Foreskin keratinocyte (primary cell): ENCODE measurements at places on chromosomes 5 and 9. TPM values are rescaled to one million over a fixed set of nuclear protein-coding genes. Genes with fewer than 3 reads are reported as not detected.

GRCh38 chr5:457195-457961 is 14.4 kb downstream of the EXOC3 start:
- DNase-seq: no peak

DNA sequence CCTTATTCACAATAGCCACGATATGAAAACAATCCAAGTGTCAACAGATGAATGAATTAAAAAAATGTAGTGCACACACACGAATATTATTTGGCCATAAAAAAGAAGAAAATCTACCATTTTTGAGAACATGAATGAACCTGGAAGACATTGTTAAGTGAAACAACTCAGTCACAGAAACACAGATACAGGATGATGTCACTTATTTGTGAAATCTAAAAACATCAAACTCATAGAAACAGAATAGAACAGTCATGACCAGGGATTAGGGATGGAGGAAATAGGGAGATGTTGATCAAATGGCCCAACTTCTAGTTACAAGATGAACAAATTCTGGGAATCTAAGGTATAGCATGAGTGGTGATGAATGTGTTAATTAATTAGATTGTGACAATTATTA is 72.3 kb downstream of the MACIR start:
- no peak for DNase-seq

GRCh38 chr5:162870966-162871365 is 566.4 kb upstream of the CCNG1 start:
- no peak for DNase-seq

DNA sequence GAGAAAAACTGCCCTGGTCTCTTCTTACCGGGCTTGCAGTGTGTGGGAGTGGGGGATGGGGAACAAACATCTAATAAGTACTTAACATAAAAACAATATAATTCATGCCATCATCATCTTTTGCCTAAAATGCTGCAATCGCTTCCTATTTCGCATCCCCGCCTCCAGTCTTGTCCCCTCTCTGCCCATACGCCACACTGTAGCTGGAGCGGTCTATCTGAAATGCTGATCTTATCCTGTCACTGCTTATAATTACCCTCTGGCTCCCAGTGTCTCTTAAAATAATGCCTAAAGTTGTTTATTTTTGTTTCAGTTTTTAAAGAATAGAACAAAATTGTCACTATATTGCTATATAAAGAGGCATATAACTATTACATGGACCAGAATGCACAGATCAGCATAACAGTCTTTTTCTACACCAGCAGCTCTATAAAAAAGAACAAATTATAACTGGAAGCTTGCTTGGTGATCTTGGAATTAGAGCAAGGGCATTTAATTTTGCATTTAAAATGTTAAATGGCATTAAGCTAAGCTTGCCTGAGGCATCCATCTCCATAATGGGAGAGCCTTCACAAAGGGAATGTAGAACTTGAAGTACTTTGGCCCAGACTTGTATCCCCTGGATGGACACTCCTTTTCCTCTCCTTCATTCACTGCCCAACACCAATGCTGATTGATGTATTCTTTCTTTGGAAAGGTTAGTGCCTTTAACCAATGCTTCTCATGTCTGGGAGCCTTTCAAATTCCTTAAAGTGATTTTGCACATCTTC is 12.2 kb downstream of the NTRK2 start:
- DNase-seq: no peak

DNA sequence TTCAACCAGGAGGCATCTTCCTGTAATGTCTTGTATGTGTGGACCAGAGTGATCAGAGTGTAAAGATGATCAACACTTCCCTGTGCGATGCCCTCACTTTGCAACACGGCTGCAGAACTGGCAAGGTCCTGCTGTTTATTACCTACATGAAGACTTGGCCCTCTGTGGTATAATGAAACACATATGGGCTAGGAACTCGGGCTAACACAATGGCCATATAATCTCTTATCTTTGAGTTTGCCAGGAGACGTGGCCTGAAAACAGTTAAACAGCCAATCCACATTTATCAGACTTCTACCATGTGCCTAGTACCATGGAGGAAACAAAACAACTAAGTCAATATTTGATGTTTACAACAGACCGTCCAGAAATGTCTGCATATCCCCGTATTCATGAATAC is 145.5 kb downstream of the ZNF462 start:
- no peak for DNase-seq

DNA sequence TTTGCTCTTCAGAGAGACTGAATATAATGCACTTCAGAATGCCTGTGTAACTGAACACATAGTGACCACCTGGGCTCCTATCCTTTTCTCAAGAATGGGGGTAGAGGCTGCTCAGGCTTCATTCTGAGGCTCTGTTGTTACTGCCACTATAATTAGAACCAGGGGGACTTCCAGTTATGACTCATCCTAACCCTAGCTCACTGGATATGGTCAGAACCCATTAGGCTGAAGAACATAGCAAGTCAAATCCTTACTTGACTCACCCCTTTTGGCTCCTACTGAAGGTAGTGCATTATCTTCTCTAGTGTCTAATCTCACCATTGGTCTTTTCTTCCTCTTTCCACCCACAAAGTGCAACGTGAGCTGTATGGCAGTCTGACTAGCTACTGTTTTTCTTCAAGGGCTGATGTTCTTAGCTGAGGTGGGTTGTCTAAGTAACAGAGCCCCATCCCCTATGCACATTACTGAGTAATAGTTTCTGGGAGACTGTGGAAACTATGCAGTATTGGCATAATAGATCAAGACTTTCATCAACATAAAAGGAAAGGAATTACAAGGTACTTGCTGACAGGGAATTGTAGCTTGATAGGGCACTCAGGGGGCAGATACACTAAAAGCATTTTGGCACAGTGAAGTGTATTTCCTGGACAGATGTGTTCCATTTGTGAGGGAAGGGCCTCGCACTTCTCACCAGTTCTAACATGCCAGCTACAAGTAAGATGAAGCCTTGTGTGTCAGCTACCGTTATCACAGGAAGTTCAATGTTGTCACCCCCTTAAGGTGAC is 431.0 kb upstream of the MEF2C start:
- peak; percentile 89 for DNase-seq

DNA sequence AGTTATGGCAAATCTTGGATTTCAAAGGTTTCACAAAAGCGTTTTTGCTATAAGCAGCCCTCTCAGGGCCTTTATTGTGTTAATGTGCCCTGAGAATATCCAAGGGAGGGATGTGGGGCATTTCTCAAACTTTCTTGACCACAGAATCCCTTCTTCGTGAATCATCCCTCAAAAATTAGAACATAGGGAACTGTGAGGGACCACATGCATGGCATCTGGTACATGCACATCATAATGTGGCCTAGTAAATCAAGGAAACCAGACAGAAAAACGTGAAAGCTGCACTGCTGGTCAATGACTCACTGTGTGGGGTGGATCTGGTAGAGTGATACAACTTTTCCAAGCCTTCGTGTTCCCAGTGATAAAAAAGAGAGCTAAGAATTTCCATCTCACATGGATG is 22.4 kb downstream of the DDX31 start:
- peak; percentile 96 for DNase-seq

DNA sequence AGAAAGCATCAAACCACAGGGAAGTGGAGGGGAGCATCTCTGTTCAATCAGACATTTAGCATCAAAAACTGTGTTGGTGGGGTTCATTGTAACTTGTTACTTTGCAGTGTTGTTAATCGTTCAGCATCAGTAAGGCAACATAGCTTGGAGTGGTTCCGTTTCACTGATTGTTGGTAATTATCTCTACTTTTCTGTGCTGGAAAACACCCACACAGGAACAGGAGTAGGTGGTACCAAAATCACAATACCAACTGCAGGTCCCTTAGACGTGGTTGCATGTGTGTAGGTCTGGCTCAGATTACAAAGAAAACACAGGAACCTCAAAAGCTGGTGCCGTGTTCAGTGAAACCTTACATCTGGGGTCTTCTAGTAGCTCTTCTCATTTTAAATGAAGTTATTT is 146.8 kb downstream of the RNF180 start:
- DNase-seq: no peak

DNA sequence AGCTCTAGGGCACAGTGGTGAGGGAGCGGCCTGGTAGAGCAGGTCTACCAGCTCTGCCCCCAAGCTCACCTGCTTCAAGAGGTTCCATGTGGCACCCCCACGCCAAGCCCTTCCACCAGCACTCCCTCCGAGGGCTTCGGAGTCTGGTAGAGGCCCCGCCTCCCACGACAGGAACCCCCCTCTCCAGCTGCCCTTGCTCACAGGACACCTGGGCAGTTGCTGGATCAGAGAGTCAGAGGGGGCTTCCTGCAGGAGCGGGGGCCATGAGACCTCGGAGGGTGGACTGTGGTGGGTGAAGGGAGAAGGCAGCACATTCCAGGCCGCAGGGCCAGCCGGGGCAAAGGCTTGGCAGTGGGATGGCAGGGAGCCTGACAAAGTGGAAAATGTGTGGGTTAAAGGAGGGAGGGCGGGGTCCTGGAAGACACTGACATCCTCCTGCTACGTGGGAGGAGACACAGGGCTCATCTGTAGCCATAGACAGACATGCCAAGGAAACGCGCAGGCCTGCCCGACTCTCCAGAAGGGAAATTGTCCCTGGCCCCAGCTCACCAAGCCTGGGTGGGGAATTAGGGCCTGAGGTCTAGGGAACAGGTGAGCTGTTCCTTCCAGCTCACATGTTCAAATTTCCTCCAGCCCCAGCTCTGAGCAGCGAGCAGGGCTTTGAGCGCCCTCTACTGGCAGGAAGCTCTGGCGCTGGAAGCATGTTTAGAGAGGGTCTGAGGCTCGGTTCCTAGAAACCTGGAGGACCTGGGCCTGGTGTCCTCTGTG is 74.2 kb downstream of the NTNG2 start:
- peak; percentile 49 for DNase-seq

DNA sequence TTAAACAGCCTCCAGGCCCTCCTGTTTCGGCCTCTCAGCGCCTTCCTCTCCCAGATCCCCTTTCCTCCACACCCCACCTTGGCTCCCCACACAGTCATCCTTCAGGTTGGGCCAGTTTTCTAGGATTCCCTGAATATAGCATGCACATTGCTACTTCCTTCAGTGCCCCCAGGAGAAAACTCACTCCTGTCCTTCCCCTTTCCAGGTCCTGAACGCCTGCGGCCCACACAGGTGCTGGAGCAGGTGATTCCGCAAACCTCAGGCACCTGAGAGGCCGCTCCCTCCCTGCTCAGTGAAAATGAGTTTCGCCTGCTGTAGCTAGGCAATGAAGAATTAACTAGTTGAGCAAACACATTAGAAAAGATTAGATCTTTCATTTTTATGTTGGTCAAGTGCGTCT is 185.0 kb downstream of the MED10 start:
- no peak for DNase-seq

- DNase-seq: no peak
Observed at GRCh38 chr5:131825404-131826013, 28.7 kb upstream of the FNIP1 start.

DNA sequence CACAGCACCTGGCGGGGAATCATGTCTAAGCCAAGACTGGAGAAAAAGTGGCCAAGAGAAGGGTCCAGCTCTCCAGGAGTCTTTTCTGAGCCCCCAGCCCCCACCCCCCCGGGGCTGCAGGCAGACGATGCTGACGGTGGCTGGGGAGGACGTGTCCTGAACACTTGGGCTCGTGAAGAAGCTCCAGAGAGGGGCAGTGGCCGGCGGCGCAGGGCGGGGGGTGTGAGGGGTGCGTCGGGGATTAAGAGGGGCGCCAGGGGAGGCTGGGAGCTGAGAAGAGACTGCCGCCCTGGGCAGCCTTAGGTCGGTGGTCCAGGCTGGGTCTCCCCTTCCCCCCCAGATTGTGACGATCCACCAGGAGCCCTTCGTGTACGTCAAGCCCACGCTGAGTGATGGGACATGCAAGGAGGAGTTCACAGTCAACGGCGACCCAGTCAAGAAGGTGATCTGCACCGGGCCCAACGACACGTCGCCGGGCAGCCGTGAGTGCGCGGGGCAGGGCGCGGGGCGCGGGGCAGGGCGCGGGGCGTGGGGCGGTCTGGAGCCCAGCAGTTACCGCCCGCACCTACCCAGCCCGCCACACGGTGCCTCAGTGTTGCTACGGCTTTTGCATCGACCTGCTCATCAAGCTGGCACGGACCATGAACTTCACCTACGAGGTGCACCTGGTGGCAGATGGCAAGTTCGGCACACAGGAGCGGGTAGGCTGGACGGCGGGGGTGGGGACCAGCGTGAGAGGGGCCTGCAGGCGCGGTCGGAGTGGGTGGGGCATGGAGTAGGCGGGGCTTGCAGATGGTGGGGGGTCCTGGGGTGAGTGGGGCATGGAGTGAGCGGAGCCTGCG is 8.9 kb downstream of the LRRC26 start:
- DNase-seq: no peak

DNA sequence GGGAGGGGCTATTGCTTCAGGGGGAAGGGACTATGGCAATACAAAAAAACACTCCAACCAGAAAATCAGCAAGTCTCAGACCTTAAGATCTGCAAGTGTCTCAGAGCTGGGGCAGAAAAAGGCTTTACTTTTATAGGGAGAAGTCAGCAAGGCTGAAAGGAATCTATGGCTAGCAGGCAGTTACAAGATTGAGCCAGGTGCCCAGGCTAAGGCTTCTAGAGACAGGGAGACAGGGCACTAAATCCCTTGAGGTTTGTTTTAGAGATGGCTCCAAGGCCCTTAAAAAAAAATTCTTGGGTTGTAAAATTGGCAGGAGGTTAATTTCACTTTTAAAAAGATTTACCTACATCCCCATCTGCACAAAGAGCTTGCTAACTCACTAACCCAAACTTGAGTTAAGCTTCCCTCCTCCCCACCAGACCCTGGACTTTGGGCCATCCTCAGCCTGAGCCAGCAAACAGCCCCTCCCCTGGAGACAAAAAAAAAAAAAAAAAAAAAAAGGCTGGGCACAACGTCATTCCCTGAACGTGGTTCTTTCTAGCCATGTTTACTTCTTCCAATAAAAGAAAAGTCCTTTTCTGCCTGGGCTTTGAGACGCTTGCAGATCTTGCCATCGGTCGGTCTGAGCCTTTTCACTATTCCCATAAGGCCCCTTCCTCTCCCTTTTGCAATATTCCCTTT is 17.9 kb downstream of the NIPAL4 start:
- no peak for DNase-seq

ASPN gene
- total RNA-seq: not detected in 2 replicates

CDKN2B gene
- 4.7 and 9.0 TPM in 2 replicates for total RNA-seq

HTR1A gene
- total RNA-seq: not detected in 2 replicates

EQTN gene
- 0.27 TPM in 1 of 2 replicates, not detected in the other for total RNA-seq
